Fibroblast of skin of left quadriceps (primary cell): ENCODE measurements at places on chromosomes 3 and 15.

DNA sequence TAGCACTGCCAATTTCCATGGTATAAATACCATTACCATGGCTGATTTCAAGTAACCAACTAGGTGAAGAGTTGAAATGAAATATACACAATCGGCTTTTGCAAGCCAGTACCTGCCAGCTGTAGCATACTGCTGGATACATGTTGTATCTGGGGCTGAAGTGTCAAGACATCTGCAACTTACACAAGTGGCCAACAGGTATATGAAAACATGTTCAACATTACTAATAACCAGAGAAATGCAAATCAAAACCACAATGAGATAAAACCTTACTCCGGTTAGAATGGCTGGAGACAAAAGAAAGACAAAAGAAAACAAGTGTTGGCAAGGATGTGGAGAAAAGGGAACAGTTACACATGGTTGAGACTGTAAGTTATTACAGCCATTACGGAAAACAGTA is 11.6 kb downstream of the ATOSA start:
- DNase-seq: no peak

DNA sequence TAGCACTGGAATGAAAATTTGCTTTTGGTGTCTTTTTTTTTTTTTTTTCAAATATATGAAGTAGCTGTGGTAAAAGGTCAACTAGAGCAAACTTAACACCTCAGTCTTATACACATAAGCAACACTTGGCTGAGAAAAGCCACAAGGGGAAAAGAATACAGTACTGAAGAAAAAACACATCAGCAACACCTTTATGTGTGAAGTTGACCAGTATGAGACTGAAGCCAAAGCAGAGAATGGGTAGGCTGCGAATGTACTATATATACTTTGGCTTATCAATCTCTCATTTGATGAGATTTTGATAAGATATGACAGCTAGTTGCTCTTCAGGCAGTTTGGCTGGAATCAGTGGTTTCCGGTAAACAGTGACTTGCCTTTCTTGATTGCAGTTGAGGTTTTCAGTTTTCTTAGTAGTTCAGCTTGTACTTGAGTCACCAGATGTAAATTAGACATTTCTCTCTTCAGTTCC is 22.0 kb upstream of the ZCWPW2 start:
- no peak for DNase-seq

DNA sequence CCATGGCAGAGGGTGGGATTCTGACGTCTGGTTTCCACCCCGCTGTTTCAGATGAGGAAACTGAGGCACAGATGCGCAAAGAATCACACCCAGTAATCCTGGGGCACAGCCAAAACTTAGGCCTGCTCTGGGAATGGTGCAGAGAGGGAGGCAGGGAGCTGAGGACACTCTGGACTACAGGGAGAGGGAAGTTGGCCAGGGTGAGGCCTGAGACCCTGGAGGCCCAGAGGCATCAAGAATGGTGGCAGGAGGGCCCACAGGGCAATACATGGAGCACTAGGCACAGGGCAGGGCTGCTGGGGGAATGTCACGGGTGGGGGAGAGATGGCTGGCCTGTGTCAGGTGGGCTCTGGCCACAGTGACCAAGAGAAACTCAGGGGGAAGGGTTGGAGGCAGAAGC is 63.6 kb downstream of the TLE3 start:
- DNase-seq: no peak

DNA sequence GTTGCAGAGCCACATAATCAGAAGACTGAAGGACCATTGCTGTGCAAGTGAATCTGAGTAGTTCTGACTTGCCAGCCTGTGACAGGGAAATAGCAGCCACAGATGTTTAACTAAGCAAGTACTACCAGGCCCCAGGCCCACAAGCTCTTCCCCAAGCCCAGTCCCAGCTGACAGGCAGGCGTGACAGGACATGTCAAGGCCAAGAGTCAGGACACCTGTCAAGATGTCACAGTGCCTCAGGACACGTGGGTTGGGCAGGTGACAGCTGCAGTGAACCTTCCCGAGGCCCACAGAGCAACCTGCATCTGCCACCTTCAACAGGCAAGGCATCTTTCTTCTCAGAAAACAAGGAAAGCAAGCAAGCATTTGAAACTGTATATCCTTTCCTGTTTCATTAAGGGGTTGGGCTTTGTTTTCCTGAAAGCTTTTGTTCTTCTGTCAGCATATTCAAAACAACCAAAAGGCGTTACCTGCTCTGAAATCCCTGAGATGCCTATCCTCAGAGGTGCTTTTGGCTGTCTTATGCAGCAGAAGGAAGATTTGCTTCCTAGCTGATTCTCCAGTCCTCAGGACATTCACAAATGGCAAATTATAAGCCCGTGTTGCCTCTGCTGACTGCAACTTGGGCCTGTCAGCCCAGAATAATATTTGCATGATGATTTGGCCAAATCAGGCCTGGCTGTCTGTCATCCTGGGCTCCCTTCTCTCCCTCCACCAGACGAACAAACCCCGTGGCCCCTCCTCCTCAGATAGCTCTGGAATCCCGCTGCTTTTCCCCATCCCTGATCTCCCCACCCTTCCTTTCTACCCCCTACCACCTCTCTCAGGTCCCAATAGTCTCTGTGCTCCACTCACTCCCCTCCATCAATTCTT is 171.8 kb upstream of the WNT5A start:
- DNase-seq: no peak

DNA sequence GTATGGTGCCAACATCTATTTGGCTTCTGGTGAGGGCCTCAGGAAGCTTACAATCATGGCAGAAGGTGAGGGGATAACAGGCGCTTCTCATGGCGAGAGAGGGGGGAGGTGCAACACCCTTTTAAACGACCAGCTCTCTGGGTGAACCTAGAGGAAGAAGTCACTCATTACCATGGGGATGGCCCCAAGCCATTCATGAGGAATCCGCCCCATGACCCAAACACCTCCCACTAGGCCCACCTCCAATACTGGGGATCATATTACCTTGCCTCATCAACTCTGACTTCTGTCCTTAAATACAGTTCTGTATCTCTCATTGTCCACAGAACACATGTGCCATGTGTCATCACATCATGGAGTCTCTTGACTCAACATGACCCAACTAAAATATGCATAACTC is 37.5 kb upstream of the CLRN1 start:
- DNase-seq: no peak

- DNase-seq: no peak
These were observed 81.5 kb downstream of the C3orf70 start for GRCh38 chr3:185071287-185071800.

DNA sequence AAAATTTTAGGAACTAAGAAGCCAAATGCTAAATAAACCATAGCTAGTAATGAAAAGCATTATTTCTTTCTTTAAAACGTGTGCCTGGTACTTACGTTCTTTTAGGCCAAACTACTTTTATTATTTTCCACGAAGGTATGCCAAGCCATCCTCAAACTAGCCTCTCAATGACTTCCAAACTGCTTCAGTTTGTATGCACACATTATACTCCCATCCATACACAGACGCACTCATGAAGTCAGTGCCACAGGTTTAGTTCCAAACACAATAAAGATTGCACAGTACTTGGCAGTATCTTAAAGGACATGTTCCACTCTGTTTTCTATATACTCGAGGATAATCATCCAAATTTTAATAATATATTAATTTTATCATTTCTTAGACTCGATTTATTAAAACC is 609.2 kb upstream of the ZNF385D start:
- no peak for DNase-seq

GRCh38 chr15:67013696-67014095 is 51.7 kb upstream of the SMAD3 start:
- peak; percentile 29 for DNase-seq

DNA sequence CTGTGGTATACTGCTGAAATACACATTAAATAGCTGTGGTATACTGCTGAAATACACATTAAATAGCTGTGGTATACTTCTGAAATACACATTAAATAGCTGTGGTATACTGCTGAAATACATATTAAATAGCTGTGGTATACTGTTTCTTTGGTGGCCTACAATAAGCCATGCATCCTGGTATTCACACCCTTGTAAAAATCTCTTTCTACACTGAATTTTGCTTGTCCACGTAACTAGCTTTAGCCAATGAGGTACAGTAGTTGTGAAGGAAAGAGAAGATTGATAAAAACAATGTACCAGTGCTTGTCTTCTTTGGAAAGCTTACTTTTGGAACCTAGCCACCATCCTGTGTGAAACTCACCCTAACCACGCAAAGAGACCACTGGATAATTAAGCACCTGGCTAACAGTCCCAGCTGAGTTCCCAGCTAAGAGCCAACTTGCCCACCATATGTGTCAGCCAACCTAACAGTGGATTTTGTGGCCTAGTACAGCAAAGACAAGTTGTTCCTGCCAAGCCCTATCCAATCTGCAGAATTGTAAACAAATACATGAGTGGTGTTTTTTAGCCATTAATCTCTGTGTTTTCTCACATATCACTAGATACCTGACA is 103.4 kb upstream of the MELTF start:
- peak; percentile 32 for DNase-seq

DNA sequence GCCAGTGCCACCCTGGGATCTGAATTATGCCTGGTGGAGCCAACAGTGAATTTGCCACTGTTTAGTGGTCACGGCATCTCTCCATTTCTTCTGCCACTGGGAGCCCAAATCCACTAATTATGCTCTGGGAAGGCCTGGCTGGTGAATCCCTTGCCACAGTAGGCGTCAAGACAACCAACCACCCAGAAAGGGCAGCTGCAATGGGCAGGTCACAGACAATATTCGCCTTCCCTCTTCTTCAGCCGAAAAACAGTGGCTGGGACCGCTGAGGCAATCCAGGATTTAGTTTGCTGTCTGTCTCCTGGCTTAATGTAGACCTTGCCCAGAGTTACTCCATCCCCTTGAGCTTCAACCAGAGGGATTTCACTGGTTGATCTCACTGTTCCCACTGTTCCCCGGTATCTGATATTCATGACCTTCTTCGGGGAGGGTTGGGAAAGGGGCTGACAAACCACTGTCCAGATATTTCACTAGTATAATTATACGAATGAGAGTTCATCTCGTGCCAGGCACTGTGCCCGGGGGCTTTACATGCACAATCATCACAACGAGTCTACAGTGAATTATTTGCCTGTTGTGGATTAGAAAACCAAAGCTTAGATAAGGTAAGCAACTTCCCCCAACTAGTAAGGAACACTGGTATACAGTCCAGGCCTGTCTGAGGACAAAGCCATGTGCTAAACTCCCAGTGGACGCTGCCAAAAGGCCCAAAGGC is 49.9 kb upstream of the RAB6B start:
- no peak for DNase-seq

- DNase-seq: no peak
These were observed 73.4 kb downstream of the SCN5A start for GRCh38 chr3:38576131-38576525.

- DNase-seq: no peak
These were observed 450.3 kb upstream of the THRB start for GRCh38 chr3:24944805-24945520.

- DNase-seq: no peak
These were observed 1.2 kb downstream of the DAPK2 start for GRCh38 chr15:64045101-64045435.

DNA sequence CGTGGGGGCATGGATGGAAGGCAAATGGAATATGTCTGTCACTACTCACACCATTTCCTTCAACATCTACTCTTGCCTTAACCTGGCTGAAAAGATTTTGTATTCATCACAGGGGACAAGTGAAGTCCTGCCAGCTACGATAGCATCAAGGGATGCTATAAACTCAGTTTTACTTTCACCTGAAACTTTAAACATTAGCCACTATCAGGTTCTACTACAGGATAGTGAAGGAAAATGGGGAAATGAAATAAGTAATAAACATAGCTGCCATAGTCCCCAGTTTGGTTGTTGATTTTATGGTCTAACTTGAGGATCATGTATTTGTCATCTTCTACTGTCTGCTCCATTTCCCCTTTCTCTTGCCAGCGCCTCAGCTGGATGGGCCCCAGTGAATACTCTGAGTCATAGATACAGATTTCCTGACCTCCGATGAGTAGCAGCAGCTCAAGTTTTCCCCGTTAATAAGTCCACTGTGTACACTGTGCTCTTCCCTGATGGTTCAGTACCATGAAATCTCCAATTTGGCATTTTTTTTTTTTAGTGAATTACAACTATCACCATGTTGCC is 338.2 kb upstream of the SLCO3A1 start:
- DNase-seq: peak; percentile 66

GRCh38 chr3:5181469-5182141 is 5.9 kb upstream of the EDEM1 start:
- DNase-seq: no peak

DNA sequence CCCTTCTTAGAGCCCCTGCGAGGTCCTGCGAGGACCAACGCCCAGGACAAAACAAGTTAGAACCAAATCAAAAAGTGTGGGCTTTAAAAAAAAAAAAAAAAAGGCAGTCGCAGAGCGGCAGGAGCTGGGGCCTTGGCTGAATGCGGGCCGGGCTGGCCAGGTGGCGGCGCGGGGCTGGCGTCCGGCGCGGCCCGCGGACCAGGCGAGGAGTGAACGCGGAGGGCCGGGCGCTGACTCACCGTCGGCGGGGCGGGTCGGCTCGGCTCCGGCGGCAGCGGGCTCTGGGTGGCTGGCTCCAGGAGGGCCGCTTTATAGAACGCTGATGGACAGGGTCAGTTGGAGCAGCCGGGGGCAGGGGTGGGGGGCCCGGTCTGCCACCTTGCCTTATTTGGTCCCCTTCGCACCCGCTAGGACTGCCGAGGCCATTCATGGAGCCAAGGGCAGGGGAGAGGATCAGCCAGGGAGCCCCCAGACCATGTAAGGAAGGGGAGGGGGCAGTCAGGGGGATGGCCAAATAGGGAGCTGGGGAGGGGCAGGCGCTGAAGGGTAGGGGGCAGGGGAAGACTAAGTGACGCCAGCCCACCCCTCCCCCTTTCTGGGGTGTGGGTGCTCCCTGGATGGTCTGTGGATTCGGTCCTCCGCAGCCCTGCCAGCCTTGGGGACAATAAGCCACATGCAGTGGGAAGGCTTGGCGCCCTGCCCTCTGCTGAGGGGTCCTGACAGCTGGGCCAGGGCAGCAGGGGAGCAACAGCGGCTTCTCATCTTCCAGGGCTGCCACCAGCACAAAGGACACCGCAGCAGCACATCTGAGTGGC is at the start of gene ACTC1:
ACTC1 (minus strand) TSS at position 283 of the 815 bp plus-strand sequence. CDS start 741 bp downstream, outside the sequence.
- no peak for DNase-seq

GRCh38 chr3:178485756-178486155 is 50.5 kb upstream of the KCNMB2 start:
- peak; percentile 70 for DNase-seq

GRCh38 chr3:115615001-115615814 is 8.1 kb upstream of the GAP43 start:
- DNase-seq: no peak

DNA sequence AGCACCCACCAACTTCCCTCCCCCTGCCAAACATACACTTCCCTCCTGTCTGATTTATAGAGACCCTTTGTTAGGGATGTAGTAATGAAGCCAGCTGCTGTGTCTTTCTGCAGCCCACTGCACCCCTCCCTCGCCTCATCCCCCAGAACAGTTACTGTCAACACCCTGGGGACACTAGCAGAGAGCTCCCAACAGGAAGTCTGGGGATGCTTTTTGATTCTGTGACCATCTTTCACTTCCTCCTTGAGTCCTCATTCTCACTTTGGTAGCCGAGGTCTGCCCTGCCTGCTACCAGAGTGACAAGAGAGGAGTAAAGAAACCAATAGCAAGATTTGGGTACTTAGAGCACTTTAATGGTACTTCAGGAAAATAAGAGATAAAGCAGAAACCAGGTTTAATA is 201.6 kb downstream of the SATB1 start:
- no peak for DNase-seq
